ENCODE measurements at places on chromosomes 4 and X.

GRCh38 chr4:3419836-3420605 lies 21.7 kb upstream of the HGFAC start:
- no peak for DNase-seq

DNA sequence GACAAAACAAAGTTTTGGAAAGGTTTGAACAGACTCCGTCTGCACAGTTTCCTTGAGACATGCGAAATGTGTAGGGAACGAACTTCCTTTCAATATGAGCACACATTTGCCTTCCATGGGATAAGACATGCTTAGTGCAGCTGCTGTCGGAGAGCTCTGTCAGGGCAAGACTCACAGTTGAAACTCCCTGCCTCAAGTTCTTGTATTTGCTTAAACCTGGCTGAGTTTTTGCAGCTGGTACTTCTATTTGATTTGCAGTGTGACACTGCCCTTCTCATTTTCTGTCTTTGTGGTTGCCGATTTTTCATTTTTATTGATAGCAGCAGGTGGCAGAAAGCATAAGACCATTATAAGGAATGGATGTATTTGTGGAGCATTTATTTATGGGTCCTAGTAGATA lies 18.2 kb upstream of the RHOH start:
- no peak for DNase-seq

DNA sequence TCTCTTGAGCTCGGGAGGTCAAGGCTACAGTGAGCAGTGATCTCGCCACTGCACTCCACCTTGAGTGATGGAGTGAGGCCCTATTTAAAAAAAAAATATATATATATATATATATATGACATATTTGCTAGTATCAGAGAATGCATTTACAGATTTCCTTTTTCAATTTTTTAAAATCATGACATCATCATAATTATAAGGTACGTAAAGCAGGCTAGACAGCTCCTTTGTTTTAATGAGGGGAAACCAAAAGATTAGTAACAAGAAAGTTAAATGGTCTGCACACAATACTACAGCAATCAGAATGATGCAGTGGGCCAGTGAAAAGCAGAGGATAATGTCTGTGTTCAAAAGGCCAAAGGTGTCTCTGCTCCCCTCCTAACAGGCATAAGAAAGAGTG lies 43.0 kb downstream of the LAS1L start:
- DNase-seq: no peak

DNA sequence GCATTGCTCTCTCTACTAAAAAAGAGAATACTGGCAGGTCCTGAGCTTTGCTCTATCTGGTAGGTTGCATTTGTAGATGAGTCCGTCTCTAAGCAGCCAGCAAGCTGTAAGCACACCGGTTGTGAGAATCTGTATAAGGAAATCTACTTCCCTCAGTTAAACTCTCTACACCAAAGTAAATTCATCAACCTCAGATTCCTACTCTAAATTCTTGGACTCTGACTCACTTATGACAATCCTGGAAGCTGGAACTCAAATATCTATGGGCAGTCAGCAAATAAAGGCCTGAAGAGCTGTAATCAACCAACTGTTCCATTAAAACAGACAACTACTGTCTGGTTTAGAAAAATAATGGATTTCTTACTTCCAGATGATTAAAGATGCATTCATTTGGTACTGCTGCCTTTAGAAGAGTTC lies 37.9 kb downstream of the FAT1 start:
- no peak for DNase-seq

DNA sequence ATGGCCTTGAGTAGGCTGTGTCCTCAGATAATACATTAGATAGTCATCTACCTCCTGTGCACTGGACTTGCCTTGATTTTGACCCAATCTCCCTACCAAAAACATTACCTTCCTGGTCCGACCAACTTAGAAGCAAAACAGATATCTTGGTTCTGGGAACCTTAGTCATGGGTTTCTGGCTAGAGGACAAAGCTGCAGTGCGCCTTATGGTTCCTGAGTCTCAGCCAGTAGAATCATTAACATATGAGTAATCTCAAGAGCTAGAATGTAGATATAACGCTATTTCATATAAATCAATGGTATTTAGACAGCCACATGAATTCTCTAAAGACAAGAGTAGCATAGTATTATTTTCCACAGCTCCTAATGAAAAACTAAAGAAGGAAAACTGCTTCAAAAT lies 83.1 kb downstream of the GRIA3 start:
- no peak for DNase-seq

DNA sequence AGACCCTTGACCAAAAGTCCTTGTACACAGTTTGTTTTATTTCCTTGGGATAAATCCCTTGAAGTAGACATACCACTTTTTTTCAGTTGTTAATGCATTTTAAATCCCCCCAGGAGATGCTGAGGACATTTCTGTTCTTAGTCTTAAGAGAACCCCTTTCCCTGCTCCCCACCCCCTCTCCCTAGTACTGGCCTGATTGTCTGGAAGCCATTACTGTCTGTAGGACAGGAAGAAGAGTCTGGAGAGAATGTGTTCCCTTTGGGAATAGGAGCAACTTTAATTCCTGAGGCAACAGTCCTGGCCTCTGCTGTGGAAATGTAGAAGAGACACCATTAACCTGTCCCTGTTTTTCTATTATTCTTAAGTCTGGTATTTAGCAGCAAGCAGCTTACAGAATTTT lies 52.3 kb upstream of the TMEM131L start:
- DNase-seq: no peak

- DNase-seq: no peak
These were observed 34.5 kb downstream of the GABRA4 start for GRCh38 chr4:46958742-46959488.

DNA sequence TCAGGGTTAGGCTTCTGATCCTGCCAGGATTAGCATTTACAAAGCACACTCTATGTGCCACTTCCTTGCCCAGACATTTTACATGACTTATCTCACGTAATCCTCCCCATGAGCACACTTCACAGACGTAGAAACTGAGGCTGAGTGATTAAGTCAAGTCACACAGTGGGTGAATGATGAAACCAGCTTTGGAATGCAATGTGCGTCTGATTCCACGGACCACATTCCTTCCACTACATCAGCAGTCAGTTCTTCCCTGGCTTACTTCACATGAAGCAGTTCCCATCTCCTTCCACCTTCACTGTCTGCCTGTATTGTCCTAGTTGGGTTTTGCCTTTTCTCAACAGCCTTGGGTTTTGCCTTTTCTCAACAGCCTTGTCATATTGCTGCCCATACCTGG lies 134.3 kb upstream of the PPARGC1A start:
- no peak for DNase-seq

- no peak for DNase-seq
These were observed 27.9 kb downstream of the ABHD18 start for GRCh38 chr4:127993151-127993550.

DNA sequence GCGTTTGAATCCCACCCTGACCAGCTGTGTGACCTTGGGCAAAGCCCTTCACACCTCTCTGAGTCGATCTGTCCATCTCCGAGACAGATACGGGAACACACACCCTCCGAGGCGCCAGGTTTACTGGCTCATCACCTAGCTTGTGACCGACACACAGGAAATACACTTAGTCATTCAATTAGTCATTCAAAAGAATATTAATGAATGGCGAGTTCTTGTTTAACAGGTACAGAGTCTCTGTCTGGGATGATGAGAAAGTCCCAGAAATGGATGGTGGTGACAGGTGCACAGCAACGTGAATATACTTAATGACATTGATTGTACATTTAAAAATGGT lies 80.6 kb downstream of the PPP2R2C start:
- no peak for DNase-seq

GRCh38 chr4:83831588-83831987 lies 295.7 kb downstream of the GPAT3 start:
- DNase-seq: no peak

DNA sequence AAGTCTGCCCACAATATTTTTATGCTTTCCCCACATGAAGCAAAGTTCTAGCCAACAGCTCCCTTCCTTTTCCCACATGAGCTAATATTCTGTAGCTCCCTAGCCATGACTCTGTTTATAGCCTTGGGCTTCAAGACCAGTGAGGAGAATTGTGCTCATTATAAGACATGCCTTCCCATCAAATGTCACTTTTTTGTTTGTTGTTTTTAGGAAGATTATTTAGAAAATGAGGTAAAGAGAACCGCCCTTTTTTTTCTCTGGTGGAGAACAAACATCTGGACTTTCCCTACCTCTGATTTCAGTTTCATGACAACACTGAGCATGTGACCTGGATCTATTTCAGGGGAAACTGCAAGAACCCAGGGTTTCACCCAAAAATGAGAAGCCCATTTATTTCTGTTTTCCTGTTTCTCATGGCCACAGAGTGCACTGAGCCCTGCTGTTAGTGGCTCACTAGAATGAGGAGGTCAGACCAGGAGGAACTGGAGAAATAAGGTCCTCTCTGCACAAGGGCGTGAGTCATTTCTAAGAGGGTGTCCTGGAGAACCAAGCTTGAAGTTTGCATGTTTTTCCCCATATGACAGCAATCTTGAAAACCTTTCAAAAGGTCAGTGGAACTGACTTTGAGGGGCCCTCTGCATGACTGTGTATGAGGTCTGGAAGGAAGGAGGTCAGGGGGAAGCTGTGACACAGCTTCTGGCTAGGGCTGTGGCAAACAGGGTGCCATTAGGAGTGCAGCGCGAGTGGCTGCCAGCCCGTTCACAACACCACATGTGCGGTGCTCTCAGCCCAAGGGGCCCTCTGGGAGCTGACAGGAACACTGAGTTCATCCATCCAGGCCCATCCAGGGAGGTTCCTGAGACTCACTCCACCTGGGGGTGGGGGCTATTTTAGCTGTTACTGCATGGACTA lies 55.2 kb downstream of the CHST7 start:
- peak; percentile 30 for DNase-seq

- DNase-seq: no peak
These were observed 65.2 kb downstream of the TRIM2 start for GRCh38 chr4:153269218-153269990.

DNA sequence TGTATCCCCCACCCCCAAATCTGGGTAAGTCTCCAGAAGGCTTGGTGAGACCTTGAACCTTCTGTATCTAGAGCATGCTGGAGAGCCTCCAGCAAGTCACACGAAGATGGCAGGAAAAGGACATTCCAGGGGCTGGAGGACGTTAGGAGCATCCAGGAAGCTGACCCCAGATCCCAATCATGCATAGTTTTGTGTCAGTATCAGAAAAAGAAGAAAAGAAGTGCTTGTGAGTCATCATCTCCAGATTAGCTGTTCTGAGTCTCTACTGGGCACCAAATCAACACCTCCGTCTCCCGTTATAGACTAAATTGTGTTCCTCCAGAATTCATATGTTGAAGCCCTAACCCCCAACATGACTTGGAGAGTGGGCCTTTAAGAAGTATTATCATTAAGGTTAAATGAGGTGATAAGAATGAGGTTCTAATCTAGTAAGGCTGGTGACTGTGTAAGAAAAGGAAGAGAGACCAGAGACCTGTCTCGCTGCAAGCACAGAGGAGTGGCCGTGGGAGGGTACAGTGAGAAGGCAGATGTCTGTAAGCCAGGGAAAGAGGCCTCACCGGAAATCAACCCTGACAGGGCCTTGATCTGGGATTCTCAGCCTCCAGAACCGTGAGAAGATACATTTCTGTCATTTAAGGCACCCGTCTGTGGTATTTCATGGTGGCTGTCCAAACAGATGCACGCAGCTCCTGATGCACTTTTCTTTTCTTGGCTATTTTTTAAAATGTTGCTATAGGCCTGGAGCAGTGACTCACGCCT lies 38.1 kb upstream of the CLDN24 start:
- DNase-seq: no peak

DNA sequence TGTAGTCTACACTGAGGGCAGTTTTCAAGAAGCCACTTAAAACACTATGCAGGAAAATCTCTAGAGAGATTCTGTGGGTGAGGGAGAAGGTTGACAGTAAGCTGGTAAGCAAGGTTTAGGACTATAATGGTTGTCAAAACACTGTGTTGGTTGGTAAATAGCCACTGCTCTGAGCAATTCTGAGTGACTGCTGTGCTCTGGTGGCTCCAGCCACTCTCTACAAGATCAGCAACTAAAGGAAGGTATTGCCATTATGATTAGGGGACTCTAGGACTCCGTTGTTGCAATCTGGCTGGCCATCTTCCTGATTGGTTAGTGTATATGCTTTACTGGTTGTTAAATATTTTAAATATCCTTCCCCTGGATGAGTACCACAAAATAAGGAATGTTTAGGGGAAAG lies 5.5 kb upstream of the FAM47E start:
- DNase-seq: no peak

GRCh38 chr4:71814433-71814832 lies 30.6 kb upstream of the GC start:
- DNase-seq: no peak

- no peak for DNase-seq
These were observed at the start of gene FAM13A for GRCh38 chr4:89056953-89057398. TSS of gene FAM13A (minus strand) at chr4:89057185. CDS start at chr4:89056964, 221 bp downstream.

- DNase-seq: no peak
These were observed 46.6 kb upstream of the PRRG1 start for GRCh38 chrX:37302569-37302968.

- no peak for DNase-seq
These were observed 632.3 kb downstream of the PDHA2 start for GRCh38 chr4:96471956-96472867.

DNA sequence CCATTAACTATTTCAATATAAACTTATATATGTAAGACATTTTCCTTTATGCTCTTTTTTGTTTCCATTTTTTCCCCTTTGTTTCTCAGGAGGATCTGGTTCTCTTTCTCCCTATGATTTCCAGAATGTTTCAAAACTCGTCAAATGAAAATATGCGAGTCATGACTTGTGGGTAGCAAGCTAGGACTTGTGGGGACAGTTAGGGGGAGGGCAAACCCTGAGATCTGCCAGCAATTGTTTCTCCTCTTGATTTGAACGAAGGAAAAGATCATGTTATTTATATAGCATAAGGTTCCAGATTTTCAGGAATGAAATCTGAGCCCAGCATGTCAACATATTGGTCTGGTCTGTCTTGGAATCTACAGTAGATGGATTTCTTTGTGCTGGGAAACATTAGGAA lies 28.9 kb upstream of the GPC4 start:
- DNase-seq: no peak

GRCh38 chr4:89707467-89707866 lies 129.5 kb downstream of the SNCA start:
- DNase-seq: no peak

- DNase-seq: no peak
These were observed 17.5 kb downstream of the BRWD3 start for GRCh38 chrX:80792205-80792604.

- DNase-seq: no peak
These were observed 11.0 kb downstream of the PKD2 start for GRCh38 chr4:88018466-88018865.

GRCh38 chrX:68749426-68749825 lies 79.4 kb upstream of the EFNB1 start:
- no peak for DNase-seq

DNA sequence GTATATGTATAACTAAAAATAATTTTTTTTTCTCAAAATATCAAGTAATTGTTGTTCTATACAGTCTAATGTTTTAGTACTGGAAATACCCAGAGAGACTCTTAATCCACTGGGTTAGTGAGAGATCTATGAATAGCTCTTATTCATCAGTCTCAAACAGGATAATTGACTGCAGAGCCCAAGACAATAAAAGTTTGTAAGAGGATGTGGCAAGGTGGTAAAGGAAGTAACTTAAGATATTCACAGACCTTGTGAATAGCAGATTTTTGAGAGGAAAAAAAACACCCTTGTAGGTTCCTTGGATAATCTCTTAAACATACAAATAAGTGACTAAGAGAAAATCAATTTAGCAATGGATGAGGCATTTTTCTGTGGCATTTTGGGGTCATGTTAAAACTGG lies 210.9 kb upstream of the FAM241A start:
- DNase-seq: no peak

GRCh38 chrX:153450949-153451277 lies 5.1 kb upstream of the TREX2 start:
- DNase-seq: no peak

Data from T-helper 1 cell (primary cell).